ENCODE measurements at places on chromosomes 4 and X.

DNA sequence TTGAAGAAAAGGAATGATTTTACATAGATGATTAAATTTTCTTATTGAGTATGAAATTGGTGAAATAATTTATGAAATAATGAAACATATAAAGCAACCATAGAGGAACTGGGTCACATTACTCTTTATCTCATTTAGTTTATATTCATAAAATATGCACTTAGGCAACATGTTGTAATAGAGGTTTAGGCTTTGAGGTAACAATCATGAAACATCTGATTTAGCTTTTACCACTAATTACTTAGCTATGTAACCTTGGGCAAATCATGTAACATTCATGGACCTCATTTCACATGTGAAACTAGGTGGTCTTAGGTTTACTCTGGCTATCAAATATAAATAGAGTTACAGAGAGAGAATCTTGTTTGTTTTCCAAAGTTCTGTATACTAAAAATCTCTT, 54.5 kb upstream of the SMARCA5 start:
- no peak for DNase-seq

GRCh38 chrX:31656013-31656412, 584.2 kb upstream of the FTHL17 start:
- no peak for DNase-seq

DNA sequence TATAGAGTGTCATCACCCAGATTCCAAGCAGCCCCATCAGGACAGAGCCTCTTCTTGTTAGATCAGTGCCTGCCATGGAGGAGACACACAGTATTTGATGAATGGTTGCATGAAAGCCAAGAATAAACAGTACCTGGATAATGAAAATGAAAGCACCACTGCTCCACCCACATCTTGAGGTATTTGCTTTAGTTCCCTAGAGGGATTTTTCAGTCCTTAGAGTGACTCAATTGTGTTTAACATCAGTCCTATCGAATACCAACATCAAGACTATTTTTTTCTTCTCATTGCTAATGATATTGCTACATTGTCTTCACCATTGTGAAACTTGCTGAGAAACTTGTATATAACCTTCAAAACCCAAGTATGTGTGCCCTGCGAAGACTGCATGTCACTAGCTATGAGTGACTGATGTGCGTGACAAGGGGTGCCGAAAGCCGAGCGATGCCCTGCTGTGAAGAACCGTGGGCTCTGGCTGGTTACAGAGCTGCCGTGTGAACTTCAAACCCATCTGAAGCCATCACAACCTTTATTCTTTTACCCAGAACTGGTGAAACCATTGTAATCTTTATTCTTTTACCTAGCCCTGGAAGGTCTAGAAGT, 211.3 kb upstream of the FAT1 start:
- no peak for DNase-seq

GRCh38 chrX:24292353-24292752, 21.5 kb downstream of the SUPT20HL2 start:
- no peak for DNase-seq

DNA sequence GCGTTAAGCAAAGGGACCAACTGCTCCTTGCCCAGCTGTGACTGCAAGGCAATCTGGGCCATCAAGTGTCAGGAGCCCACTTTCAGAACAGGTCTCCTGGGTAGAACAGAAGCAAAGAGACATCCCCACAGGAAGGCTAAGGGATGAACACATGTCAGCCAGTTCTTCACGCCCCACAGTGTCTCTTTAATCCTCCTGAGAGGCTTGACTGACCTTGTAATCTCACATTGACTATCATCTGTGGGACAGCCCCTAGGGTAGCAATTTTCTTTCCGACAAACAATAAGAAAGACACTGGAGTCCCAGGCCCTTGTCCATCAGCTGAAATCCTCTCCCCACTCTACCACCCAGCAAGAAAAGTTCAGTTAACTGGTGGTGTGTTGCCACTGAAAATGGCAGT, 1.0 kb downstream of the CHRDL1 start:
- no peak for DNase-seq

DNA sequence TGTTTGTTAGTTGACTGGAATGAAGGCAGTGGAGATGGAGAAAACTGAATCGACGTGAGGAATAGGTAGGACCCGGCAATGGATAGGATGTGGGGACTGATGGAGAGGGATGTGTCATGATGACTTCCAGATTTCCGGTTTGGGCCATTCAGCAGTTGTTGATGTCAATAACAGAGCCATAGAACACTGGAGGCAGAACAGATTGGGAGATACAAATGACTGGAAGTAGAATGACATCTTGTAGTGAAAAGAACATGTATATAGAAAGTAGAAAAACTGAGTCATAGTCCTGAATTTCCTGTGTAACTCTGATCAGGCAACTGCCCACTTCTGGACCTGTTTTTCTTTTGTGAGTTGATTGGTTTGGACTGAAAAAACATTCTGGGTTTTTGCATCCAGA, 24.5 kb downstream of the CETN2 start:
- DNase-seq = no peak

GRCh38 chr4:7725951-7726350, 213.7 kb downstream of the AFAP1 start:
- DNase-seq = no peak

GRCh38 chr4:95167805-95168204, 381.0 kb downstream of the UNC5C start:
- DNase-seq = no peak

DNA sequence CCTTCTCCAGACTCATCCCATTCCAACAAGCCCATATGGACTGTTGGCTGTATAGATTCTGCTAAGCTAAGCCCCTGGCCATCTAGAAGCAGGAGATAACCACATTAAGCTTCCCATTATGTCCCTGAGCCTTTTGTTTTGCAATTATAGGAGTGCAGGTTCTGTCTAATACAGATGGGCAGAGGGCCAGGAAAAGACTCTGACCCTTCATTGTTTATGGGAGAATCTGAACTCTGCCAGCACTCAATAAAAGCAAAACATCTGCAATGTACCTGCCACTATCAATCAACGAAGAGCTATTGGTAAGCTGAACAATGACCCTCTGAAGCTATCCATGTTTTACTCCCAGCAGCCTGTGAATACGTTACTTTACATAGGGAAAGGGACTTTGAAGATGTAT, 207.3 kb upstream of the CLNK start:
- no peak for DNase-seq

- no peak for DNase-seq
Measured at GRCh38 chr4:109729117-109729717, 653 bp downstream of the PLA2G12A start.
